Esophagus muscularis mucosa (tissue), 4 donors: ENCODE measurements at places on chromosomes 11 and 22. TPM values are rescaled to one million over a fixed set of nuclear protein-coding genes. Genes with fewer than 3 reads are reported as not detected.

FAM180B gene
- not detected for total RNA-seq

FAM111B gene
- 0.46 TPM for total RNA-seq

INPP5J gene
- total RNA-seq = 1.3 TPM

FZD4 gene
- total RNA-seq = 42.3 TPM

C11orf65 gene
- 0.06 TPM for total RNA-seq

- H3K36me3 ChIP-seq = no peaks in the 10 kb centered on the region
- no peaks in the 10 kb centered on the region for H3K4me1 ChIP-seq
- H3K27me3 ChIP-seq = no peaks in the 10 kb centered on the region
- H3K4me3 ChIP-seq = no peak overlapping the region
- H3K27ac ChIP-seq = no peak overlapping the region
Observed at GRCh38 chr11:92131289-92131865, 93.2 kb upstream of the FAT3 start.

DNA sequence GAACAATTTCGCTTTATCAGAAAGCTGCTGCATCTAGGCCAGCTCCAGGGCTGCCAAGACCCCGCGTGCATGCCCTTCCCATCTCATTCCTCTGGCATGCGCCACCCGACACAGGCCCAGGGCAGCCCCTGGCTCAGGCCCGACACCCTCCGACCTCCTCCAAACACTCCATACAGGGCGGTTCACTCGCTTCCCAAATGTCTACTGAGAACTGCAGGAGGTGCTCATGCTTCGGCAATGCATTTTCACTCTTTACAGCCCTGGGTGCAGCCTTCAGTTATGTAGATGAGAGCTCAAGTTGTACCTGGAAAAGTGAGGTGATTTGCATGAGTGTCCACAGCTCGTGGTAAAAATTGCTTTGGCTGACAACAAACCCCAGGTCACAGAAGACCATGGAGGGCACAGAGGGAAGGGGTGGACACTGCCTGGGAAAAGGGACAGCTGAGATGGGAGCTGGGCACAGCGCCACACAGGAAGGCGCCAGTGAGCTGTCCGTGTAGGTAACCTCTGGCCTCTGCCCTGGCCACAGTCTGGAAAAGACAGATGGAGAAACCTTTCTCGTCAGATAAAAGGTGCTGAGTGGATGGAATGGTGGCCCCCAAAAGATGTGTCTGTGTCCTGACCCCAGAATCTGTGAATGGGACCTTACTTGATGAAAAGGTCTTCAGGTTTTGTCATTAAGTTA, 1351.9 kb downstream of the BRD1 start:
- H3K4me3 ChIP-seq = no peak overlapping the region
- H3K27ac ChIP-seq = no peak overlapping the region
- H3K27me3 ChIP-seq = no peaks in the 10 kb centered on the region

GRCh38 chr22:26648011-26648497, 9.3 kb upstream of the MIAT start:
- no peaks in the 10 kb centered on the region for H3K36me3 ChIP-seq
- H3K27me3 ChIP-seq = no peaks in the 10 kb centered on the region
- H3K4me1 ChIP-seq = peaks cover 14% of the 10 kb centered on the region
- no peak overlapping the region for H3K27ac ChIP-seq
- DNase-seq = no peak

DNA sequence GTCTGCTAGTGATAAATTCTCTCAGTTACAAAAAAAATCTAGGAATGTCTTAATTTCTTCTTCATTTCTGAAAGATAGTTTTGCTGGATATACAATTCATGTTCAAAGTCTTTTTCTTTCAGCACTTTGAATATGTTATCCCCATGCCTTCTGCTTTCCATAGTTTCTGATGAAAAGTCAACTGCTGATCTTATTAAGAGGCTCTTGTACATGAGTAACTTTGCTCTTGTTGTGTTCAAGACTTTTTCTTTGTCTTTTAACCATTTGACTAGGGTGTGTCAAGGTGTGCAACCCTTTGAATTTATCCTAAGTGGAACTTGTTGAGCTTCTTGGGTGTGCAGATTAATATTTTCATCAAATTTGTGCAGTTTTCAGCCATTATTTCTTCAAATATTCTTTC, 22.1 kb upstream of the ACCSL start:
- H3K36me3 ChIP-seq = no peaks in the 10 kb centered on the region
- H3K27ac ChIP-seq = no peak overlapping the region
- H3K27me3 ChIP-seq = no peaks in the 10 kb centered on the region
- peaks cover 7% of the 10 kb centered on the region for H3K4me1 ChIP-seq
- no peak overlapping the region for H3K4me3 ChIP-seq
- DNase-seq = no peak

DNA sequence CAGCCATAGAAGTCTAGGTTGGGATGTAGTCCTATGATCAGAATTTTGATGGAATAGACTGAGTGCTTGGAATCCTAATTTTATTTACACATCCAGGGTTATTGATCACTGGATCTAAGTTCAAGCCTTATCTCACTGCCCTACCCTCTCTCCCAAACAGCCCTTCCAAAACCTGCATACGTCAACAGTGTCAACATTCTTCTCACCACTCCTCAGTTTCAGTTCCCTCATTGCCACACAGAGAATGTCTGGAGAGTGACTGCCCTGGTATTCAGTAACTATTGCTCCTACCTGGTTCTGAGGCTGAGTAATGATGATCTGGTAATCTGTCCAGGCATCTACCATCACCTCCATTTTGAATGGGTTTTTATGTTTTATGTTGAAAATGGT, 60.0 kb downstream of the GLYATL1 start:
- H3K27ac ChIP-seq = no peak overlapping the region
- H3K4me3 ChIP-seq = no peak overlapping the region
- no peaks in the 10 kb centered on the region for H3K4me1 ChIP-seq

DNA sequence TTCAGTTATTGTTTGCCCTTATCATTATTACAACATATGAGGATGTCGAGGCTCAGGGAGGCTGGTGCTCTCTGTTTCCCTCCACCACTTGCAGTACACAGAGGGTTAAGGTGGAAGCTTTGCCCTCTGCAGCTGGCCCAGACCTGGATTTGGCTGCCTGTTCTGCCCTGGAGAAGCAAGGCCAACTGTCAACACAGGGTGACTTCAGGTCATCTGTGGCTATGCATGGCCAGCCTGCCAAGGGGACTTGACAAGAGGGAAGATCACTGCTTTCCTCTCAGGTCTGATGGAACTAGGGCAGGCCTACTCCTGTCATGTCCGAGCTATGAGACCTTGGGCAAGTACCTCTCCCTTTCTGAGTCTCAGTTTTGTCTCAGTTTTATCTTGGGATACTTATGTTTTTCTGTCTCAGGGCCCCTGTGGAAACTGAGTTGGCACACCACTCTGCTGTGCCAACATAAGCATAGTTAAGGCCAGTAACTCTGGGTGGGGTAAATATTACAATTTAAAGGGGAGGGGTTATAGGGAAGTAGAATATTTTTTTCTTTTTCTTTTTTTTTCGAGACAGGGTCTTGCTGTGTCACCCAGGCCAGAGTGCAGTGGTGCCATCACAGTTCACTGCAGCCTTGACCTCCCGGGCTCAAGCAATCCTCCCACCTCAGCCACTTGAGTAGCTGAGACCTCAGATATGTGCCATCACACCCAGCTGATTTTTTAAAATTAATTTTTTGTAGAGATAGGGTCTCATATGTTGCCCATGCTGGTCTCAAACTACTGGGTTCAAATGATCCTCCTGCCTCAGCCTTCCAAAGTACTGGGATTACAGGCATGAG, 2.4 kb upstream of the THRSP start:
- H3K36me3 ChIP-seq = no peaks in the 10 kb centered on the region
- H3K27me3 ChIP-seq = no peaks in the 10 kb centered on the region
- H3K4me3 ChIP-seq = no peak overlapping the region
- DNase-seq = no peak
- peaks cover 7% of the 10 kb centered on the region for H3K4me1 ChIP-seq

DNA sequence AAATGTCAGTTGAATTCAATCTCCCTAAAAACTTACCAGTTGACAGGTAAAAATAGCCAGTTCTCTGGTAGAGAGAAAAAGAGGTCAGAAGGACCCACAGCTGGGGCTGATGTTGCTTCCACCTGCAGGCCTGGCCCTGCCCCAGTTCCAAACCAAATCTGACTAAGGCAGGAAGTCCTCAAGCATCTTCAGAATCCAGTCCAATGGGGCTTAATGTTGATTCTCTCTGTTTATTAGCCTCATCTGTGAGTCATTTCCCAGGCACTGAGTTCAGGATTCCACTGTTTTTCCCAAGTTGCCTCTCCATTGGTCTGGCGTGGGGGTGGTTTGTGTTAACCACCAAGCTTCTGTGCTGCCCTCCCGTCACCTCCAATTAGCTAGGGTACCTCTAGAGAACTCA, 601.8 kb downstream of the INSC start:
- no peak overlapping the region for H3K27ac ChIP-seq
- H3K27me3 ChIP-seq = no peaks in the 10 kb centered on the region

GRCh38 chr22:50613291-50613981, 12.8 kb downstream of the MAPK8IP2 start:
- H3K36me3 ChIP-seq = no peaks in the 10 kb centered on the region
- no peak overlapping the region for H3K4me3 ChIP-seq
- no peak for DNase-seq
- H3K4me1 ChIP-seq = no peaks in the 10 kb centered on the region

- H3K36me3 ChIP-seq = no peaks in the 10 kb centered on the region
- no peak overlapping the region for H3K4me3 ChIP-seq
- no peak overlapping the region for H3K27ac ChIP-seq
- DNase-seq = no peak
Observed at GRCh38 chr11:67538306-67538705, 15.1 kb upstream of the CABP2 start.

- no peak overlapping the region for H3K4me3 ChIP-seq
- no peak overlapping the region for H3K27ac ChIP-seq
- H3K27me3 ChIP-seq = no peaks in the 10 kb centered on the region
- no peaks in the 10 kb centered on the region for H3K36me3 ChIP-seq
- no peak for DNase-seq
- no peaks in the 10 kb centered on the region for H3K4me1 ChIP-seq
Observed at GRCh38 chr11:58039589-58039988, 8.8 kb downstream of the OR6Q1 start.

- H3K27ac ChIP-seq = no peak overlapping the region
- no peaks in the 10 kb centered on the region for H3K27me3 ChIP-seq
- H3K36me3 ChIP-seq = no peaks in the 10 kb centered on the region
- H3K4me1 ChIP-seq = no peaks in the 10 kb centered on the region
- H3K4me3 ChIP-seq = no peak overlapping the region
Observed at GRCh38 chr11:84588131-84588829, 1038.9 kb downstream of the DLG2 start.

- peaks cover 62% of the 10 kb centered on the region for H3K36me3 ChIP-seq
- no peak overlapping the region for H3K4me3 ChIP-seq
- peaks cover 18% of the 10 kb centered on the region for H3K4me1 ChIP-seq
- no peak for DNase-seq
- no peak overlapping the region for H3K27ac ChIP-seq
- no peaks in the 10 kb centered on the region for H3K27me3 ChIP-seq
Observed at GRCh38 chr22:31618471-31619176, 43.4 kb downstream of the PISD start.

DNA sequence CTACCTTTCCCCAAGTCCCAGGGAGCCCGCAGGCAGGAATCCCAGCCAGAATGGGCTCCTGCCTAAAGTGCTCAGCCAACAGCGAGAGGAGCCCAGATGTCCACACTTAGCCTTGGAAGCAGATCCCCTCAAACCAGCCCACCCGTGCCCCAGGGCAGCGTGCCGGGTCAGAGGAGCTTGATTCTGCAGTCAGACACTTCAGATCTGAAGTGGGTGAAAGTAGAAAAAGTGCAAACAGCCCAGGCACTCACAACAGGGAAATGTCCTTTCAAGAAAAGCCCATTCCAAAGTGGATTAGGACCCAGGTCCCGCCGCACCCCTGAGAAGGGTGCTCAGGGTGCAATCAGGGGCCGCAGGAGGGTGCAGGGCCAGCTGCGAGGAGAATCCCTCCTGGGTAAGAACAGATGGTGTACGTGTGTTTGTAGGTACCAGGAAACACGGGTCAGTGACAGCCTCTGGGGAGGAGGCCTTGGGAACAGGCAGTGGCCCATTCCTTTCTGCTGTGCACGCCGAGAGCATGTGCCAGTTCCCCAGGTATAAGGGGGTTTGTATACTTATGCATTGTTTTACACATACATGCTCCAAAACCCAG, 17.7 kb downstream of the ELFN2 start:
- no peaks in the 10 kb centered on the region for H3K36me3 ChIP-seq
- H3K4me1 ChIP-seq = no peaks in the 10 kb centered on the region
- H3K27me3 ChIP-seq = no peaks in the 10 kb centered on the region
- no peak overlapping the region for H3K4me3 ChIP-seq
- DNase-seq = no peak

DNA sequence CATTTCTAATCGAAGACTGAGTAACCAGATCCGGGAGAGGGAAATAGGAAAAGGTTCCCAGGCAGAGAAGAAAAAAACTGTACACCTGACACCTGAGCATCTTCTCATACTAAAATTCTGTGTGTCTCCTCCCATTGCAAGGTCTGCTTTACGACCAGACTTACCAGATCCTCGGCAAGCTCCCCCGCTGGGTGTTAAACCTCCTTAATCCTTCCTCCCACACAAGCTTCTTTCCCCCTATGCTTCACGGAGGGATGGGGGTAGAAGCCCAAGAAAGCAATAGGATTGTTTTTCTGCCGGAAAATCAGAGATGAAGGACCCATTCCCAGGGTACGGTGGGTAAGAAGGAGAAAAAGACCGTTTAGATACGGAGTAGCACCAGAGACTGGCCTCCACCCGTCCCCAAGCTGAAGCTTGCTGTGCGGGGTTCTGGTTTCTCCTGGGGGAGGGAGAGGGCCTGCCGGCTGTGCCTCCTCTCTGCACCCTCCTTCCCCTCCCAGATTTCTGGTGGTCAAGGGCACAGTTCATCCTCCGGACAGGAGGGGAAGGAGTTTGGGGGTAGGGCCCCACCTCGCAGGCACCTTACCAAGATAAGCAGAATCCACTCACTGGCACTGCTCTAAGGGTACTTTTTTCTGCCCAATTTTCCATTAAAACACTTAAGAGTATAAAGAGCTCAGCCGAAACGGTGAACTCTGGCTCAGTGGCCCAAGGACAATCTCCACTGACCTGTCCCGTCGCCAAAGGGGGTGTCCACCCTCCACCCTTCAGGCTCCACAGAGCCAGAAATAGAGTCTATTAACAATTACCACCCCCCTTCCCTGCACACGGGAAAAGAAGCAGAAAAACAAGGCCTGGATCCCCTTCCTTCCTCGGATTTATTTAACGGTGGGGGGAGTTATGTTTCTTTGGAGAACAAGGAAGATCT, 1.2 kb downstream of the TOB2 start:
- H3K27ac ChIP-seq = peak overlapping the region; percentile 100
- peaks cover 46% of the 10 kb centered on the region for H3K4me1 ChIP-seq
- peak overlapping the region; percentile 100 for H3K4me3 ChIP-seq
- H3K36me3 ChIP-seq = peaks cover 11% of the 10 kb centered on the region
- no peaks in the 10 kb centered on the region for H3K27me3 ChIP-seq

GRCh38 chr11:81472646-81473045, 1261.0 kb downstream of the FAM181B start:
- no peak overlapping the region for H3K27ac ChIP-seq
- H3K4me1 ChIP-seq = no peaks in the 10 kb centered on the region
- H3K27me3 ChIP-seq = no peaks in the 10 kb centered on the region

DNA sequence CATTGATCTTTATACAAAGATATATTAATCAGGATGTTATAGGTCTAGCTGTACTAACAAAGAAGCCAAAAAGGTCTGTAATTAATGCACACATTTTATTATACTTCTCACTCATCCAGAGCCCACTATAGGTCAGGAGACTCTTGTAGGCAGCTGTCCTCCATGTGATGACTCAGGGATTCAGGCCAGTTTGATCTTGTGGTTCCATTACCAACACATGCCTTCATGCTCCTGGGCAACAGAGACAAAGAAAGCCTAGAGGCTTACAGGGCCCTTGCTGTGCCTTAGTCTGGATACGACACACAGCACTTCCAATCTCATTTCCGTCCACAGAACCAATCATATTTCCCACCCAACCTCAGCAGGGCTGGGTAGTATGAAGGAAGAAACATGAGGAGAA, 150.3 kb upstream of the NCAM1 start:
- DNase-seq = no peak
- no peak overlapping the region for H3K4me3 ChIP-seq
- H3K27me3 ChIP-seq = no peaks in the 10 kb centered on the region
